ENCODE measurements at places on chromosomes 12 and 14.

DNA sequence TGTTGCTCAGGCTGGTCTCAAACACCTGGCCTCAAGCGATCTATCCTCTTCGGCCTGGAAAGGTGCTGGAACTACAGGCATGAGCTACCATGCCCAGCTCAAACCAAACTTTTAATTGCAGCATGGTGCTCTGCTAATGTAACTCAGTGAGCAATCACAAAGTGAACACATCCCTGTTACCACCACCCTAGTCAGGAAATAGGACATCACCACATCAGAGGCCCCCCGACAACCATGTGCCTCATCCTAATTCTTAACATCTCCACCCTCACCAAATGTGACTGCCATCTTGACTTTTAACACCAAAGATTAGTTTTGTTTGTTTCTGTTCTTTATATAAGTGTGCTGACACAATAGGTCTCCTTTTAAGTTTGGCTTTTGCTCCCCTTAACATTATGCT, 22.8 kb upstream of the SDR39U1 start:
- no peak for DNase-seq

DNA sequence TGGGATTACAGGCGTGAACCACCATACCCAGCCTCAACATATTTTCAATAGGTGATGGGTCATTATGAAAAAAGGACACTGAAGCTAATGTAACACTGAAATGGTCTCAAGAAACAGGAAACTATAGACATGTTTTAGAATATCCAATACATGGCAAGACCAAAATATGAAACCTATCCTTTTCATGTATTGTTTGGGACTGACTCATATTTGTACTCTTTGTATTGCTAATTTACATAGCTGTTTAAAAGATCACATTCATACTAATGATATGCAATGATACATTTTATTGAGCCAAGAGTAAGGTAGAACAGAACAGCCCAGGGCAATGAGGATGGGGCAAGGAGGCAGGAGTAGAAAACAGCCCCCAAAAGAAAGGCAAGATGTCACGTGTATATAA, 32.6 kb downstream of the RESF1 start:
- DNase-seq: no peak

- no peak for DNase-seq
Observed at GRCh38 chr14:105864116-105864515, 337.7 kb downstream of the TMEM121 start.

GRCh38 chr12:7498809-7499208, 4.8 kb downstream of the CD163 start:
- no peak for DNase-seq

DNA sequence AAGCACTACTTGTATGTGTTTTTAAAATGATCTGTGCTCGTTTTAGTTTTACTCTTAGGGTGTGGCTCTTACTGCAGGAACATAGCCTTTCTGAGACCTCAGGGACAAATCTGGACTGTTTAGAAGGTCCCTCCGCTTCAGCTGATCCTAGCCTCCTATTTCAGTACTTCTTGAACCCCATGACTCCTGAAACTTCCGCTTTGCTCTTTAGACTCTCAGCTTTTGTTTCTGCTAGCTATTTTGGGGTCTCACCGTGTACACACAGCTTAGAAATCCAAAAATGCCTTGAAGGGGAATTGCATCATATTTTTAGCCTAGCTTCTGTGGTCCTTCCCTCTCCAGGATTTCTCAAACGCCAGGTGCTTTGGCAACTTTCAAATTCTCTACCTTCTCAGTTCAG, 8.3 kb downstream of the OR11G2 start:
- no peak for DNase-seq

- no peak for DNase-seq
Observed at GRCh38 chr12:110023059-110023980, 24.1 kb downstream of the ANKRD13A start.

Measured in stimulated activated CD8-positive, alpha-beta memory T cell treated with anti-CD3 and anti-CD28 coated beads, Interleukin-4, amount 100 ng/mL, for 1 hour (primary cell).